Gastrocnemius medialis (tissue), 4 donors: ENCODE measurements at places on chromosomes 3 and 15.

GRCh38 chr15:79129235-79129634, 38.7 kb upstream of the RASGRF1 start:
- no peaks in the 10 kb centered on the region for H3K36me3 ChIP-seq
- H3K27me3 ChIP-seq, result no peaks in the 10 kb centered on the region
- H3K4me1 ChIP-seq, result no peaks in the 10 kb centered on the region
- H3K4me3 ChIP-seq, result no peak overlapping the region
- no peak for DNase-seq

DNA sequence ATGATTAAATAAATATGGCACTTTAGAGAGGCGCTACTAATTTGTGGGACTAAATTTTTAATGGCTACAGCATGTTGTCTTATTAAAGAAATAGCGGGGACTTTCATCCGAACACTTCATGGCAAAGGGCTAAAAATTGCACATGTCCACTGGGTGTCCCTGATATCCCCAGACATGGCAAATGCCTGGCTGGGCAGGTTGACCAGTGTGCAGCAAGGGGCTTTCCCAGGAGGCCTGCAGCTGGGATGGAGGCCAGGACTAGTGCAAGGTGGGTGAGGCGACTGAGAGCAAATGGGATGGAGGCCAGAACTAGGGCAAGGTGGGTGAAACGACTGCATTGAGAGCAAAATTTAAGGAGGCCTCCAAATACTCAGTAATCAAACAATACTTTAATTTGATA, 167.4 kb upstream of the SMAD3 start:
- DNase-seq, result no peak
- H3K4me1 ChIP-seq, result no peaks in the 10 kb centered on the region

GRCh38 chr15:49303003-49303402, 120.0 kb upstream of the FGF7 start:
- H3K4me3 ChIP-seq, result no peak overlapping the region
- no peak for DNase-seq
- no peaks in the 10 kb centered on the region for H3K36me3 ChIP-seq
- no peaks in the 10 kb centered on the region for H3K27me3 ChIP-seq

- no peaks in the 10 kb centered on the region for H3K4me1 ChIP-seq
- no peak overlapping the region for H3K27ac ChIP-seq
- no peaks in the 10 kb centered on the region for H3K27me3 ChIP-seq
- H3K36me3 ChIP-seq, result no peaks in the 10 kb centered on the region
- no peak overlapping the region for H3K4me3 ChIP-seq
- DNase-seq, result no peak
Observed at GRCh38 chr15:90709278-90709677, 7.9 kb upstream of the BLM start.

GRCh38 chr15:100263721-100264455, 77.9 kb downstream of the ADAMTS17 start:
- H3K27ac ChIP-seq, result no peak overlapping the region
- H3K36me3 ChIP-seq, result peaks cover 22% of the 10 kb centered on the region
- DNase-seq, result no peak
- no peaks in the 10 kb centered on the region for H3K4me1 ChIP-seq
- H3K27me3 ChIP-seq, result no peaks in the 10 kb centered on the region

- H3K4me1 ChIP-seq, result no peaks in the 10 kb centered on the region
- H3K4me3 ChIP-seq, result no peak overlapping the region
- no peak for DNase-seq
- H3K36me3 ChIP-seq, result no peaks in the 10 kb centered on the region
Observed at GRCh38 chr3:181265750-181266333, 276.3 kb upstream of the DNAJC19 start.

DNA sequence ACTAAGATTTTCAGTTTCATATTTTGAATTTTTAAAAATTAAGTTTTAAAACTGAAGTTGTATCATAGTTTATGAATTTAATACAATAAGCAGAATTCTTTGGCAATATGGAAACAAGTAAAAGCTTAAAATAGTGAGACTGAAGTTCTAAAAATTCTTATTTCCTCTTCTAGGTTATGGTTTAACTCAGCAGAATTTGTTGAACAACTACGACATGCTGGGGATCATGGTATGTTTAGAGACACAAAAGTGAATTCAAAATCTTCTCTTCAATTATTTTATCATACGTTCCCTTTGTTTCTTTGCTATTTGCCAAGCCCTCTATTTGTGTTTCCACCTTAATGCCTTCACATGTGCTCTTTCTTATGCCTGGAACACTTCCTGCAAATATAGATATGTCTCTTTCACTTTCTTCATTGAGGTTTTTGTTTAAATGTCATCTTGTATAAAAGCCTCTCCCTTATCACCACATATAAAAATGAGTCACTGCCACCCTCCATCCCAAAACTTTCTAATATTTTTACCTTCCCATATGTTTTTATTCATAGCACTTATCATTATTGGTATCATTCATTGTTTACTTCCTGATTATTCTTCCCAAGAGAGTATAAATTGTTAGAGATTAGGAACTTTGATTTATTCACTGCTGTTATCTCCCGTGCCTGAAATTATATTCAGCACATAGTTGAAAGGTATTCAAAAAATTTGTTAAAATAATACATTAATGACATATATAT, 6.4 kb downstream of the SUCNR1 start:
- H3K4me3 ChIP-seq, result no peak overlapping the region
- no peaks in the 10 kb centered on the region for H3K27me3 ChIP-seq
- no peaks in the 10 kb centered on the region for H3K36me3 ChIP-seq
- no peak overlapping the region for H3K27ac ChIP-seq
- DNase-seq, result no peak

DNA sequence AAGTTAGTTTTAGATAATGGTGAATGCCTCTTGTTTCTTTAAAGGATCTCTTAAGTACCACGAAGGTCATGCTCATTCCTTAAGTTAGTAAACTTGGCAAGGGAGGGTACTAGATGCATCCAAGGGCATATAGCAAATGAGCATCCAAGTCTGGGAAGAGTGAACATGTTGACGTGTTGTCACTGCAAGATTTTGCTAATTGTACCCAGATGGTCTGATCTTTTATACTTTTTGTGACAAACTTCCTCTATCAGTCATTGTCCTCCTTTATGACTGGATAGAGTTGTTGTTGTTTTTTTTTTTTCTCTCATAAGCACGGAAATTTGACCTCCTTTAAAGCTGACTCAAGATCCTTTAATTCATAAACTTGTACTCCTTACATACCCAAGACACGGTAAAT, 121.3 kb downstream of the CHST2 start:
- H3K36me3 ChIP-seq, result no peaks in the 10 kb centered on the region
- H3K27me3 ChIP-seq, result no peaks in the 10 kb centered on the region
- H3K27ac ChIP-seq, result no peak overlapping the region
- no peak for DNase-seq
- no peak overlapping the region for H3K4me3 ChIP-seq

DNA sequence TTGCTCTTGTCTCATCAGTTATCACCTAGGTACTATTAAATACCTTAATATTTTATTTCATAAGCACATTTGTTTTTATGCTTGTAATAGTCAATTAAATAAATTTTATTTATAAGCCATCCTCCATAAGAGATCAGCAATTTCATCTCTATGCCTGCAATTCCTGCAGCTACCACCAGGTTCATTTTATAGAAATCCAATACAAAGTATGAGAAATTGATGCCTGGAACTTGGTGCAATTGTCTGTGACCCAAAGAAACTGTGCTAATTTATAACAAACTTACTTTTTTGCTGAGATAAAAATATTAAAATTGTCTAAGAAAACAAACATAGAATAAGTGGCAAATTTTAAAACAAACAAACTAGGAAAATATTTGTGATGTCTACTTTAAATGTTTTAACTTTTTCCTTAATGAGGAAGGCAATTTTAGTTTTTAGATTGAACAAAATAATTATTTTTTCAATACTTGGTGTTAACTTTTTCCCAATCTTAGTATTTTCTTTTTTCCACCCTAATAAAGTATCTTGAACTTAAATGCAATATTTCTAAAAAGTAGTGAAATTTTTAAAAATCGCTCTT, 1026.6 kb downstream of the ROBO1 start:
- no peak overlapping the region for H3K27ac ChIP-seq
- H3K4me3 ChIP-seq, result no peak overlapping the region
- H3K27me3 ChIP-seq, result no peaks in the 10 kb centered on the region
- no peaks in the 10 kb centered on the region for H3K36me3 ChIP-seq

DNA sequence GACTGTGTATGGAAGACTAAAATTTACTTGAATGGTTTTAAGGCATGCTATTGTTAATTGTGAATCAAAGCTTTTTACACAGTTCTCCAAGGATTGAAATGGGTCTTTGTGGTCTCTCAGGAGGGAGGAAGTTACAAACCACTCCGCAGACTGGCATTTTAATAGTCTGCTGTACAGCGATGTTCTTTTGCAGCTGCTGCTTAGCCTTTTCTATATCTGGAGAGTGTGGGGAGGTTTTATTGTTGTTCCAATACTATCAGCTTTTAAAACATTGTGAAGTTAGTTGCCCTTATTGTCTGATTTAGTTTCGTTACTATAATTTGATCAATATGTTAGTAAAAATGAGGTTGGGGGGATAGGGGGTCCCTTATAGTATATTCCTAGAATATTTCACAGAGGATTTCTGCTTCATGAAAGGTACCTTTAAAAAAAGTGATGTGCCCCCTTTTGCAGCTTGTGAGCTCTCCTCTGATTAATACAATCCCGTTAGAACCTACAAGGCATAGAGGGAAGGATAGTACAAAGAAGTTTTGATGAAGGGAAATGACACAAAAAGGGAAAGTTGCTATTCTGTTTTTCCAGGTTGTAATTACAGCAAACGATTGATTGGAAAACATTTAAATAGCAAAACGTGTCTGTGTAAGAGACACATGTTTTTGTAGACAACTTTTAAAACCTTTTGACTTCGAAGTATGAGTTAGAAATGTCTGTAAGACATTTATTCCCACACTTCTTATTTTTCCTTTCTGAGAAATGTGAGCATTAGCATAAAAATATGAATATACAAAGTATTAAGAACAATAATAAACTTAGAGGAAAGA, 158.3 kb upstream of the CGNL1 start:
- no peak overlapping the region for H3K4me3 ChIP-seq
- no peaks in the 10 kb centered on the region for H3K36me3 ChIP-seq
- peak overlapping the region; percentile 42 for H3K27ac ChIP-seq
- H3K27me3 ChIP-seq, result no peaks in the 10 kb centered on the region
- peaks cover 77% of the 10 kb centered on the region for H3K4me1 ChIP-seq

- H3K36me3 ChIP-seq, result no peaks in the 10 kb centered on the region
- no peaks in the 10 kb centered on the region for H3K4me1 ChIP-seq
- no peaks in the 10 kb centered on the region for H3K27me3 ChIP-seq
- no peak overlapping the region for H3K4me3 ChIP-seq
- H3K27ac ChIP-seq, result no peak overlapping the region
- DNase-seq, result no peak
Observed at GRCh38 chr15:36109943-36110658, 469.3 kb upstream of the CDIN1 start.

DNA sequence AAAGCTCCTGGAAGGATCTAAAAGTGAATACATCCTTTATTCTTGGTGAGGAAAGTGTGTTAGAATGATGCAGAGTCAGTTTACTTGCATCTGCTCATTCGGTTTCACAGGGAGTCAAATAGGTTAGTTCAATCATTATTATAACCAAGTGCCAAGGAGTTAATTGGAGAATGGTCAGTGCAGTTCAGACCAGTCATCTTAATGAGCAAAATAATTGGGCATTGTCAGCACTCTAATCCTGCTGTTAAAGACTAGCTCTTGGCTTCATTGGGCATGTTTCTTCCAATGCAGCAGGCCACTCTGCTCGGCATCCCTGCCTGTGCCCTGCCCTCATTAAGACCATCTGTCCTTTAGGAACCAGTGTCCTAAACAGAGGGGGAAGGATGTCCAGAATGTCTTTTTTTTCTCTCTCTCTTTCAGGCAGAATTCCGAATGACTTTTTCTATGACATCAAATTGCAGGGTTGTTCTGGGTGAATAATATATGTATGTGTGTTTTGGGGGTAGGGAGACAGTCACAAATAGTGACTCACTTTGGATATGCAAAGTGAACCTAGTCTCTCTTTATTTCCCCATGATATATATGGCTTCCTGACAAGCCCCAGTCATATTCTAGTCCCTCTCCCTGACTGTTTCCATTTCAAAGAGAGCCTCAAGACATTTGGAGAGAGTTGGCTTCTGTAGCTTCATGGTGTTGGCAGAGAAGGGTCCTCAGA, 205.4 kb upstream of the TRIM42 start:
- no peak overlapping the region for H3K27ac ChIP-seq
- no peak for DNase-seq
- no peaks in the 10 kb centered on the region for H3K27me3 ChIP-seq
- no peak overlapping the region for H3K4me3 ChIP-seq
- H3K4me1 ChIP-seq, result no peaks in the 10 kb centered on the region
- H3K36me3 ChIP-seq, result no peaks in the 10 kb centered on the region

- no peaks in the 10 kb centered on the region for H3K36me3 ChIP-seq
- no peaks in the 10 kb centered on the region for H3K27me3 ChIP-seq
- H3K27ac ChIP-seq, result no peak overlapping the region
Observed at GRCh38 chr3:27385504-27385903, 16.3 kb upstream of the NEK10 start.

- H3K27ac ChIP-seq, result no peak overlapping the region
- no peak for DNase-seq
- no peaks in the 10 kb centered on the region for H3K27me3 ChIP-seq
- H3K4me3 ChIP-seq, result no peak overlapping the region
- H3K36me3 ChIP-seq, result no peaks in the 10 kb centered on the region
Observed at GRCh38 chr15:71657141-71657540, 153.2 kb upstream of the NR2E3 start.

DNA sequence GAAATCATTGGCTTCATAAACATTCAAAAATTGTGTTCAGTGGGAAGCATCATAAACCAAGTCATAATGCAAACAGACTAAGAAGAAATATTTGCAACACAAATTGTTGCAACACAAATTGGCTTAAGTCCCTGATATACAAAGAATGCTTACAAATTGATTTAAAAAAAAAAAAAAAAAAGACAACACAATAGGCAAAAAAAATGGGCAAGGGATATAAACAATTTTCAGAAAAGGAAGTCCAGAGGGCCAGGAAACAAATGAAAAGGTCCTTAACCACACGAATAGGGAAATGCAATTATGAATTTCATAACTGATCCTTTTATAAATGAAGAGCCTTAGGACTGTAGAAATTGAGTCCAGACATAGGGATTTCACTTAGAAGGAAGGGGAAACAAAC, 98.9 kb downstream of the LRRK1 start:
- H3K4me3 ChIP-seq, result no peak overlapping the region
- H3K27me3 ChIP-seq, result no peaks in the 10 kb centered on the region
- no peaks in the 10 kb centered on the region for H3K36me3 ChIP-seq

GRCh38 chr3:69058180-69058946, 6.2 kb upstream of the TMF1 start:
- H3K4me1 ChIP-seq, result no peaks in the 10 kb centered on the region
- no peaks in the 10 kb centered on the region for H3K36me3 ChIP-seq

DNA sequence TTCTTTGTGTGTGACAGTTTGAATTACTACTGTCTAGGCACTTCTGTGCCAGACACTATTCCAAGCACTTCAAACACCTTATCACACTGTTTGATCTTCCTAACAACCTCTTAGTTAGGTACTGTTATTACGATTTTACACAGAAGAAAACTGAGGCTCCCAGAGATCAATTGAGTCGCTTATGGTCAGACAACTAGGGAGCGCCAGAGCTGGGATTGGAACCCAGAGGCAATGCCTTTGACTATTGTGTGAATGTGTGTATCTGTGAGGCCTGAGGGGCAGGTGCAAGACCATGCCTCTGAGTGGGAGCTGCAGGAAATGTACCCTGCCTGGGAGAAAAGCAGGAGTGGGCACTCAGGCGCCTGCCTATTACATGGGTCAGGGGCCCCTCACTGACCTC, 1.8 kb downstream of the TRH start:
- no peak overlapping the region for H3K27ac ChIP-seq
- no peak for DNase-seq
- H3K27me3 ChIP-seq, result peaks cover 46% of the 10 kb centered on the region
- peaks cover 14% of the 10 kb centered on the region for H3K4me1 ChIP-seq
- H3K4me3 ChIP-seq, result no peak overlapping the region

GRCh38 chr3:4323246-4324027, 20.3 kb downstream of the SETMAR start:
- DNase-seq, result no peak
- H3K36me3 ChIP-seq, result no peaks in the 10 kb centered on the region
